ENCODE measurements at places on chromosomes 1 and 21.

DNA sequence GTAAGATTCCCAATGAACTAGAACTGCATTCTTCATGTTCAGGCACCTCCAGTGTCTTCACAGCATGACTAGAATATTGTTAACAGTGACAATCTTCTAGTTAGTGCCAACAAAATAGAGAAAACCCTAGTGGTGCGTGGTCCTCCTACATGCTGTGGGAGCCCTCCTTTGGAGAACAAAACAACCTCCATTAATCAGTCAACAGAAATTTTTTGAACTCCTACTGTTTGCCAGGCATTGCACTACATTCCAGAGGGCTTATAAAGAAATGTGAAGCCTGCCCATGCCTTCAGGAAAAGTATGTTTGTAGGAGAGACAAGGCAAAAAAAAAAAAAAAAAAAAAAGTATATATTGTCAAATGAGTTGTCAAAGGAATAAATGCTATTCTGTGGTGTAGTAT is 252.7 kb downstream of the LRRC40 start:
- DNase-seq: no peak

- no peak for DNase-seq
These were observed 48.1 kb downstream of the ELAPOR1 start for GRCh38 chr1:109161858-109162606.

- no peak for DNase-seq
These were observed 66.3 kb upstream of the PRDX6 start for GRCh38 chr1:173410794-173411236.

DNA sequence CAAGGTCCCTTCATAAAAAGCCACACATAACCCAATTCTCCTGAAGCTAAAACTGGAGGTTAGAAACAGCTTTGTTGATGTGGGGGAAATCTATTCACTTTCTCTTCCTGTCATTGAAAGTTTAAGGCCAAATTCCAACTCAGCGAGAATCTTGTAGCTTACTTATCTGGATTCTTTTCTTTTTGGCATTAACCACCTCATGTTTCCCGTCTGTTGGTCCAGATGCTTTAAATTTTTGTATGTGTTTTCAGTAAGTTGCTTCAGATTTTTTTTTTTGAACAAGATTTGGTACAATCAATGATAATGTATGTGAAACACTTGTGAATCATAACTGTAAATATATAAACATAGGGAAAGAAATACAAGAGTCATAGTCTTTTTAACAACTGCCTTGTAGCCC is 33.7 kb upstream of the NEK7 start:
- DNase-seq: no peak

GRCh38 chr1:62131093-62131725 is 63.4 kb upstream of the L1TD1 start:
- no peak for DNase-seq

- no peak for DNase-seq
These were observed 32.7 kb downstream of the RHBG start for GRCh38 chr1:156401681-156402081.

DNA sequence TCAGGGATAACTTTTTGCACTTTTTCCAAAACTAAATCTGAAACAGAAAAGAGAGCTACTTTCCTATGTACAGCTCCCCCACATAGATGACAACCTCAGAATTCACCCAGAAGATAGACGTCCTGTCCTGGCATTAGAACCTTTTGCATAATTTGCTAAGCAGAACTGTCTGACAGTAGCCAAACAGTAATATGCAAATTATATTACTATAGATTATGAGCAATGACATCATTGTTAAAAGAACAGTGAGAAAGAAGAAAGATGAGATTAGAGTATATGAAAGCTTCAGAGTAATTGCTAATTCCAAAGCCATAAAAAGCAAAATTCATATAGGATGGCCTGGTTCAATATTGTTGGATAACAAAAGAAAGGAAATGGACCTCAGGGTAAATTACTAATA is 43.7 kb downstream of the SLC44A5 start:
- DNase-seq: no peak

- no peak for DNase-seq
These were observed 284.6 kb upstream of the DPYD start for GRCh38 chr1:98205291-98206017.

DNA sequence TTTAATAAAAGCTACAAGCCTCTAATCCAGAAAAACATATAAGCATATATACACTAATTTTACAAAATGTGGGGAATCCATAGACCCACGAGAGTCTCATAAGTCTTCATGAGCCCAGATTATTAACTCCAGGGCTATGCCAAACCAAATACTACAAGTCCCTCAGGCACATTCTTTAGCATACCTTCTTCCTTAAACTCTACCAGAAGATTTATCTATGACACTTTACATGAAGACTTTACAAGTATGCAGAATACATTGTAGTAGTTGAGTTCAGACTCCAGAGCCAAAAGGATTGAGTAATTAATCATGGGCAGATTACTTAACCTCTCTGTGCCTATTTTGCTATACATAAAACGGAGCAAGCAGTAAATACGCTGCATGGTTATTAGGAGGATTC is 793.7 kb upstream of the ADGRL2 start:
- DNase-seq: no peak

- no peak for DNase-seq
These were observed 216 bp downstream of the PRKCZ start for GRCh38 chr1:2050461-2050792.

GRCh38 chr1:112196008-112196588 is 199.9 kb upstream of the CTTNBP2NL start:
- no peak for DNase-seq

DNA sequence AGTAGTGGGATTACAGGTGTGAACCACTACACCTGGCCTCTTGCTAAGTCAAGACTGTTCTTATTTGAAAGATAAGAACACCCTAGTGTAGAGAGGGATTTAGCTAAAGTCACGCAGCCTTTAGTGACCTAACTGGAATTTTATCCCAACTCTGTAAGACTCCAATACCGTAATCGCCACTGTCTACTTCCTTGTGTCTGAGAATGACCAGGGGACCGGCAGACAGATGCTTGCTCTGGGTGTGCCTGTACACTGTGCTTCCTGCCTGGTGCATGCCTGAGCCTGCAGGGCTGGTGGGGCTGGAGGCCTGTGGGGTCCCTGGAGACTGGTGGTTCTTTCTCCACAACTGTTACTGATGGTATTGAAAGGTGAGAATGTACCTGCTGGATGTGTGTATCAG is 15.3 kb downstream of the MFSD2A start:
- DNase-seq: no peak

- no peak for DNase-seq
These were observed 39.2 kb upstream of the LRRC8D start for GRCh38 chr1:89781494-89782126.

- no peak for DNase-seq
These were observed 184.3 kb upstream of the LMO4 start for GRCh38 chr1:87144316-87144895.

- DNase-seq: no peak
These were observed 40.0 kb upstream of the RGS7 start for GRCh38 chr1:241396747-241397681.

- DNase-seq: no peak
These were observed 18.0 kb downstream of the KIAA0319L start for GRCh38 chr1:35539073-35539823.

DNA sequence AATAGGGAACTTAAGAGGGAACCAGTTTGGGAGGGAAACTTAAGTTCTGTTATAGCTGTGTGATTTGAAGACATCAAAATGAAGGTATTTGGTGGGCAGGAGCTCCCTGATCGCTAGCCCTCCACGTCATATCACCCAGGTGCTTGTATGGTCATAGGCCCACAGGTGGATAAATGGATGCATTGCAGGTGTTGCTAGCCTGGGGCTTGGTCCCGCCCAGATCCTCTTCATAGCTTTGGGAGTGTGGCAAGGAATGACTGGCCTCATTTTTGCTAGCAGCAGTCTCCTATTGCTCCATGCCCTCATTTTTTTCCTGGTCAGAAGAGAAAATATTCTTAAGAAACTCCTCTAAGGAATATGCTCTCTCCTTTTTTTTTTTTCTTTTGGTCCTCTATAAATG is 11.3 kb downstream of the GNPAT start:
- DNase-seq: no peak
